ENCODE measurements at places on chromosomes 5 and 9. TPM values are rescaled to one million over a fixed set of nuclear protein-coding genes. Genes with fewer than 3 reads are reported as not detected.

The CATSPER3 gene
- total RNA-seq = 0.10 TPM

The HACD4 gene
- 2.0 TPM for total RNA-seq

The CCIN gene
- total RNA-seq = 3.6 TPM

The GOLM1 gene
- 66.2 TPM for total RNA-seq

The HSD17B3 gene
- not detected for total RNA-seq
